Activated CD8-positive, alpha-beta memory T cell treated with anti-CD3 and anti-CD28 coated beads, Interleukin-2, amount 10 ng/mL, durations not matched to agents 7 days and 5 days (primary cell): ENCODE measurements at places on chromosomes 13 and 19. TPM values are rescaled to one million over a fixed set of nuclear protein-coding genes. Genes with fewer than 3 reads are reported as not detected.

CLASRP gene
- total RNA-seq: 121 TPM

DAND5 gene
- total RNA-seq: 0.21 TPM

CERS1 gene
- not detected for total RNA-seq

ATP4A gene
- not detected for total RNA-seq

ZNF600 gene
- total RNA-seq: 23.8 TPM

CEACAM16 gene
- not detected for total RNA-seq

PTH2 gene
- total RNA-seq: not detected

SYDE1 gene
- 0.09 TPM for total RNA-seq

NOTCH3 gene
- not detected for total RNA-seq

HS6ST3 gene
- not detected for total RNA-seq

ZNF625 gene
- total RNA-seq: 4.3 TPM

NLRP5 gene
- total RNA-seq: not detected

NLRP4 gene
- not detected for total RNA-seq

SERPINE3 gene
- total RNA-seq: not detected

FBXO17 gene
- 0.12 TPM for total RNA-seq

MRPL4 gene
- total RNA-seq: 112 TPM

PSG4 gene
- total RNA-seq: not detected

ZNF85 gene
- 20.6 TPM for total RNA-seq

OCEL1 gene
- 23.3 TPM for total RNA-seq

SOX1 gene
- not detected for total RNA-seq

IGFL3 gene
- not detected for total RNA-seq

FGF21 gene
- total RNA-seq: not detected

ERICH4 gene
- not detected for total RNA-seq

FCHO1 gene
- 70.6 TPM for total RNA-seq

ZNF564 gene
- total RNA-seq: 9.6 TPM

TMEM86B gene
- total RNA-seq: 16.0 TPM

BORA gene
- total RNA-seq: 27.1 TPM

ZNF813 gene
- total RNA-seq: 5.5 TPM

F7 gene
- total RNA-seq: not detected

ARL11 gene
- total RNA-seq: 0.89 TPM

PALM3 gene
- not detected for total RNA-seq

C19orf33 gene
- total RNA-seq: not detected

C19orf67 gene
- not detected for total RNA-seq

ZNF837 gene
- 1.2 TPM for total RNA-seq

RFXANK gene
- total RNA-seq: 110 TPM

ZNF850 gene
- total RNA-seq: 7.8 TPM

CLEC17A gene
- total RNA-seq: not detected

ZNF256 gene
- 7.6 TPM for total RNA-seq

DACH1 gene
- total RNA-seq: not detected

FCER2 gene
- 0.23 TPM for total RNA-seq

ADAT3 gene
- total RNA-seq: 11.4 TPM

CEACAM3 gene
- not detected for total RNA-seq

PRR20E gene
- total RNA-seq: not detected

CCL25 gene
- not detected for total RNA-seq

PDCD5 gene
- 148 TPM for total RNA-seq

MLLT1 gene
- 40.5 TPM for total RNA-seq

FKBP8 gene
- total RNA-seq: 220 TPM

KLK4 gene
- total RNA-seq: not detected

ZNF583 gene
- total RNA-seq: 3.5 TPM

DCT gene
- total RNA-seq: not detected

ADGRE3 gene
- total RNA-seq: not detected

VSIG10L gene
- 1.8 TPM for total RNA-seq

URAD gene
- total RNA-seq: not detected

NKPD1 gene
- total RNA-seq: 0.18 TPM

ZNF83 gene
- 32.0 TPM for total RNA-seq

TLE6 gene
- total RNA-seq: 1.9 TPM

CD177 gene
- total RNA-seq: not detected

WDFY2 gene
- 9.1 TPM for total RNA-seq
